ENCODE measurements at places on chromosomes 12 and 14.
A peak's percentile ranks its signal among the peaks of the same experiment; 100 is the strongest.

DNA sequence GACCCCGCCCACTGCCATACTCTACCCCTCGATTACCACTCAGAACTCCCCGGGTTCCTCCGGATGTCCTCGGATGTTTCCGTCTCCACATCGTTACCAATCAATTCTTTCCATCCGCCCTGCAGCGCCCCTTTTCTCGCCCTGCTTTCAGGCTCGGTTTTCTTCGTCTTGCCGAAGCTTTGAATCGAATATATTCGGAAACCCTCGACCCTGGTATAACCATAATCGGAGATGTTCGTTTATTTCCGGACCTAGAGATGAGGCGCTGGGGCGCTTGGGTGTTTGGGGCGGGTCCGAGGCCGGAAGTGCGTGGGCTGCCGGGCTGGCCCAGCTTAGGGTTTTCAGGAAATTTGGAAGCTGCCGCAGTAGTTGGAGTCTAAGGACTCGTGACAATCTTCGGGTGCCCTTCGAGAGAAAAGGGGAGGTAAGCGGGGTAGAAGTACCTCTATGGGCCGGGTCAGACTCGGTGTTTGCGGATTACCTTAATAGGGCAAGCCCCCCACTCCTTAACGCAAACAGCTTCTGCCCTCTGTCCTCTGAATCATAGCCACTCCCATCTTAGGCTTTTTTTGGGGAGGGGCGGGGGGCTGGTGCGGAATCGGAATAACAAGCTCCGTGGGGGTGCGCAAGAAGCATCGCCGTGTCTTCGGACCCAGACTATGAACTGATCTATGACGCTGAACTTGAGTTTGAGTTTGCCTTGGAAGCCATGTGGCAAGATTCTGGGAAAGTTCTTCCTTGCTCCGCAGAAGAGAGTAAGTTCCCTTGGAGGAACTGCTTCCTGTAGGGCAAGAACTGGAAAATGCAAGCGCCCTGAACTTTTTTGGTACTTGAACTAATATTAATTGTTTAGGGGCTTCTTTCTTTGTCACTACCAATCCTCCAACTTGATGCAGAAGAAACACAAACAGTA, at the start of gene C14orf119:
C14orf119 (plus strand) TSS at position 310 of the 913 bp plus-strand sequence. CDS start 2,154 bp downstream, outside the sequence.
- DNase-seq = peak; percentile 99

GRCh38 chr12:31728289-31728916, 418 bp downstream of the AMN1 start:
- DNase-seq = no peak

GRCh38 chr14:103071544-103072251, 12.3 kb upstream of the LBHD2 start:
- no peak for DNase-seq

DNA sequence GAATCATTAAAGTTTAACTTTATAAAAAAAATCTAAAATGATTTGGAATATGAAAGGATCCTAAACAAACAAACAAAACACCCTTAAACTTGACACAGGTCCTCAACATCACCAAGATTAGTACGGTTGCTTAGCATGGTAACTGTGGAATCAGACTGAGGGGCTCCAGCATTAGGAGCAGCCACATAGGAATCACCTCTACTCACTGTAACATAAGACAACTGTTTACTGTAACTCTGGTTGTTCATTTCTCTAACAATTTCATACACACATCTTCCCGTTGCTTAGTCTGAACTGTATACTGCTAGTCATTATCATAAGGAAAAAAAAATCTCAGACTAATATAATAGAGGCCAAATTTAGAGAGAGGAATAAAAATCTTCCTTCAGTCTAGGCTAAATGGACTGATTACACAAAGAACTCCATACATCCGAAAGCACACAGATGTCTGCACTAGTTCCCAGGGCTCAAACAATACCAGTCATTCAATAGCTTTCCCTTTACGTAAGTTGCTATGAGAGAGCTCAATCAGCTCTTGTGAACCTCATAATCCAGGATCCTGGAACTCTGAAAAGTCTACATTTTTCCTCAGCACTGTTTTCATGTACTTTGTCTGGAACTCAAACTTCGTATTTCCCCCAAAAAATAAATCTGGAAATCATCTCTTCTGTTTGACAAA, 26.0 kb downstream of the LRP6 start:
- DNase-seq = no peak

- DNase-seq = no peak
Observed at GRCh38 chr14:52073251-52073650, 4.4 kb upstream of the NID2 start.

DNA sequence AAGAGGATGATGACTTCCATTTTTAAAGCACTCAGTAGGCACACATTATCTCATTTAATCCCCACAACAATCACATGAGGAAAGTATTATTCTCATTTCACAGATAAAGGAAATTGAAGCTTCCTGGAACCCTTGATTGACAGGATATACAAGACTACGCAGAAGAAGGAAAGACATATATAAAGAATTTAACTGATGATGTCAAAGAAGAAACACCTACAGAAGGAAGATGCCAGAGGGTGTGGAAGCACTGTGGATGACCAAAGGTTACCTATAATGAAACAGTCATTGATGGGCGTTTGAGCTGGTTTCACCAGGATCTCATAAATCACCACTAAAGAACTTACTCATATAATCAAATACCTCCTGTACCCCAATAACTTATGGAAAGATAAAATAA, 197.4 kb downstream of the SLC25A21 start:
- DNase-seq = no peak
